HFF-Myc (cell line): ENCODE measurements at places on chromosomes 16 and 17.

GRCh38 chr16:12793120-12793864 lies 10.4 kb downstream of the CPPED1 start:
- no peak for DNase-seq

DNA sequence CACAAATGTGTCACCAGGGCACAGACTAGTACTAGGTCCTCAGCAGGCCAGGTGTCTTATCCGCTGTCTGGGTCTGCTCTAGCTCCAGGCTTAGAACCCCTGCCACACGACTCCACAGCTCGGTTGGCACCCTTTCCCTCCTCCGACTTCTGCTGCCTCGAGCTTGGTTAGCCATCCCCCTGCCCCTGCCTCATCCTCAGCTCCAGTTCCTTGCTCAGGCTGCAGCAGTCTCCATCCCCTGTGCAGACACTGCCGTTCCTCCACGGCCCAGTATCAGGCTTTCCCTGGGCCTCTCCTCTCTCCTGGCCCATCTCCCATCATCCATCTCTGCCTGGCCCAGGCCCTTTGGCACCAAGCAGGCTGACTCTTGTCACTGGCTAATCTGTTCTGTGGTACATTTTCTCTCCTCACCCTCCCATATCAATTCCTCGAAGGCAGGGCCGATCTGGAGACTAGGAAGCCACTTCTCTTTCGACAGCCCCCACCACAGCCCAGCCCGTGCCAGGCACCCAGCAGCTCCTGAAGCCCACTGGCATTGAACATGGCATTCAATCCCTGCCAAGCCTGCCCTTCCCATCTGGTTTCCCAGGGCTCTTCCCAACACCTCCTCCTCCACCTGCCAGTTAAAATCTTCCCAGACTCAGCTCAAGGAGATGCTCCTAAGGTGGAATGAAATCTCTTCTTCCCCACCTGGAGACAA lies 1.4 kb upstream of the GRN start:
- no peak for DNase-seq

- no peak for DNase-seq
Measured at GRCh38 chr17:2138318-2138717, 83.4 kb downstream of the HIC1 start.

DNA sequence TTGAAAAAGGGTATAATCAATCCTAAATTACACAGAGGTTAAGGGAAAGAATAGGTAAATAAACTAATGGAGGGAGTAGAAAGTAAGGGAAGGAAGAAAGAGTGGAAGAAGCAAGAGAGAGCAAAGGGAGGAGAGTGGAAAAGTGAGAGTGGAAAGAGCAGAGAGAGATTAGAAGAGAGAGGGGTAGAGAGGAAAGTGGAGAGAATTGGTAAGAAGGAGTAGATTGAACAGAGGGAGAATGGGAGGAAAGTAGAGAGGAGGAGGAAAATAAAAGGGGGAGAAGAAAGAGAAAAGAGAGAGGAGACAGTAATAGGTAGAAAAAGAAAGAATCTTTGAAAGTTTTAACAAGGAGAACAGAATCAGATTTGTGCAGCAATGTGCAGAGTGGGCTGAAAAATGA lies 24.9 kb downstream of the TERB1 start:
- no peak for DNase-seq

- peak; percentile 94 for DNase-seq
Measured at GRCh38 chr17:75456417-75457046, at the start of gene TMEM94. TSS of gene TMEM94 (plus strand) at chr17:75456635. CDS start at chr17:75471906, 15,271 bp downstream.

GRCh38 chr16:86048882-86049585 lies 150.1 kb downstream of the IRF8 start:
- DNase-seq = no peak

GRCh38 chr17:39485555-39485954 lies 24.3 kb downstream of the CDK12 start:
- no peak for DNase-seq

- no peak for DNase-seq
Measured at GRCh38 chr17:4978726-4979125, 8.7 kb downstream of the CAMTA2 start.

DNA sequence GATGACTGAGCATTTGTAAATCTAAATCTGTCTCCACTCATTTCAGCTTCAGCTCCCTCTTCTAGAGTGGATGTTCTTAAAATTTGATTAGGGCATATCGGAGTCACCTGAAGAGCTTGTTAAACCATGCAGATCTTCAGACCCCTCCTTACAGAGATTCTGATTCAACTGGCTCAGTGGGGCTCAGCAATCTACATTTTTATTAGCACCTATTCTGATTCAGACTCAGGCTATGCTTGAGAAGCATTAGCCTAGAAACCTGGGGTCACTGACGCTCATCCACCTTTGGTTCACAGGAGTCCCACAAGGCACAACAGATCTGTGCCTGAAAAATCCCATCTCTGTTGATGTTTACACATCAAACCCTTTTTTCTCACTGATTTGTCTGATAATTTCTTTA lies 365.6 kb downstream of the GRIN2A start:
- no peak for DNase-seq

- DNase-seq = no peak
Measured at GRCh38 chr17:60165971-60166370, 16.2 kb downstream of the CA4 start.
